ENCODE measurements at places on chromosomes 4 and X. TPM values are rescaled to one million over a fixed set of nuclear protein-coding genes. Genes with fewer than 3 reads are reported as not detected.

The VEGFD gene
- total RNA-seq: not detected

The NXF2B gene
- total RNA-seq: not detected

The DNAAF6 gene
- total RNA-seq: not detected

The PTPN13 gene
- 10.5 TPM for total RNA-seq

The TRPC3 gene
- total RNA-seq: not detected

The MAGEB1 gene
- not detected for total RNA-seq

The DMRTC1 gene
- not detected for total RNA-seq

The UGT2B17 gene
- not detected for total RNA-seq

The FHDC1 gene
- 0.88 TPM for total RNA-seq

The GAB3 gene
- 8.0 TPM for total RNA-seq
